ENCODE measurements at places on chromosomes 5 and 9.

- no peak for DNase-seq
These were observed 97.5 kb downstream of the HSPA4 start for GRCh38 chr5:133149345-133149744.

DNA sequence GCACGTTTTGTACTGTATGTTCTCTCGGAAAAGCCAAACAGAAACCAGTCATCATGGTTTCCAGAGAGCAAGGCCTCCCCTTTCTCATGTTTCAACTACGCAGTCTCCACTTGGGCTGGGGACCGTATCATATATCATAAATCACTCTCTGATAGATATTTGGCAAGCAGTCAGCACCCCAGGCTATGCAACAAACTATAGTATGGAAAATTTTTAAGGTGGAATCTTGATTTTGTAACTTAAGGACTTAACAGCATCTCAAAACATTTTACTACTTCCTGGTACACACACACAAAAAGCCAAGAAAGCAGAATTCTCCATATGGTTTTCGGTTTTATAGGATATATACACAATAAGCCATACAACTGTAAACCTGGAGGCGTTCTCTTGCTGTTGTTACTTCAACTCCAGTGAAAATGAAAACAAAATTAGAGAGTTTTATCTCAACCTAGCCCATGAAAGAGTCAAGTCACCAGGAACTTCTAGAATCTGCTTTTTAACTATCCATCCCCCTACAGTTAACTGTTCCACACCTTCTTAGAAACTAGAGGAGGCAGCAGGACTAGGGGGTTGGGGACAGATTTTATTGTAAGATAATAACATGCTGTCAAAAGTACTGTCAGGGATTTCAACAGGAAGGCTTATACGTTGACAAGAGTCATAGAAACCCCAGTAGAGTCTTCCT lies 283.4 kb downstream of the NFIB start:
- no peak for DNase-seq

DNA sequence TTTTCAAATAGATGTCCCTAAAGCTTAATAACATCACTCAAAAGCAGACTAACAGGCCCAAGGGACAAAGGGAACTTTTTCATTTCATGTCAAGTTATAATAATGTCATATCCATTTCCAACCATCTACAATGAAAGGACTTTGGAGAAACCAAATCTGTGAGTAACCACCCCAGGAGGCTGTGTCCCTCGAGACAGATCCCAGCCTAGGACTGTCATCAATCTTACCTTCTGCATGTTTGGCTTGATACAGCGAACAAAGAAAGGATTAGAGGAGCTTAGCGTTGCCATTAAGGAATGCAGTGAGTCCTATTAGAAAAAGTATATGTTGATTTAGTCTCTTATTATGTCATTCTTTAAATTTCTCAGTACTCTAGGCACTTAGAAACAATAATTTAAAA lies 137.8 kb upstream of the RETREG1 start:
- DNase-seq = no peak

GRCh38 chr9:136729144-136729543 lies 13.6 kb downstream of the LCN10 start:
- DNase-seq = peak; percentile 40

GRCh38 chr9:134276453-134277245 lies 49.6 kb upstream of the RXRA start:
- no peak for DNase-seq
